ENCODE measurements at places on chromosomes 5 and 9.

DNA sequence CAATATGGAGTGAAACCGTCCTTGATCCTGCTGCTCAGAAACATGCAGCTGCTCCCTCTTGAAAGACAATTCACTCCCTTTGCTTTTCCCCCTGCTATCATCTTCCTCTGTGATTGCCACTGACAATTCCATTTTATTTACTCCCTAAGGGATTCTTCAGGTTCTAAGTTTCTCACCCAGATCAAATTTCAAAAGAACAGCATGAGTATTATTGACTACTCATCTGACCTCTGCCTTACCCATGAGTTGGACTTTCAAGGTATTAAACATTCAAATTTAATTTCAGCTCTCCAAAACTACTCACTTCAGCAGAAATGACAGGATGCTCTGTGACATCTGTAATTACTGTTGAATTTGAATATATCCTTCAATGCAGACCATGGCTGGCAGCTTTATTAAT lies 236.5 kb upstream of the HAPLN1 start:
- DNase-seq: no peak

DNA sequence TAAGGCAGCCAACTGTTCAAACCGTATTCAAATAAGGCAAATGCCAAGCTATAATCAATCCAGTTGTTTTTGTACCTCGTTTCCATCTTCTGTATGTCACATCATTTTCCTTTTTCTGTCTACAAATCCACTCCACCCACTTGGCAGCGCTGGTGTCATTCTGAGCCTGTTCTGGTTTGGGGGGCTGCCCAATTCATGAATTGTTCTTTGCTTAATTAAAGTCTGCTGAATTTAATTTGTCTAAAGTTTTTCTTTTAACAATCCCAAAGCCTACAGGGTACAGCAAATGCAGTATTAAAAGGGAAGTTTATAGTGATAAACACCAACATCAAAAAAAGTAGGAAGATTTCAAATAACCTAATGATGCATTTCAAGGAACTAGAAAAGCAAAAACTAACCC lies 93.3 kb downstream of the GTF3C4 start:
- no peak for DNase-seq

DNA sequence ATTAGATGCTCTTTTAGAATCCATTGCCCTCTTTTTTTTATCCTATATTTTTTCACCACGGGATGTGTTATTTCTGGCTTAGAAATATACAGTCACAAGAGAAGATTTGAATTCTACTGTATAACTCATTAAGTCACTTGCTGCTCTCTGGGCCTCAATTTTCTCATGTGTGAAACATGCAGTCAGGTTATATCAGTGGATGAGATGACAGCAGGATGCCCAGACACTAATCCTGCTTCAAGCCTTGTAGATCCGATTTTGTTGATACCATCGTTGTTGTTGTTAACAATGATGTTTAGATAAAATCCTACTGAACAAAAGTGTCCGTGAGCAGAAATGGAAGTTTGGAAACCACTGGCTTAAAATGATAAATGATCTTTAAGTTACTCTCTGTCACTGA lies 421.9 kb upstream of the DMAC1 start:
- no peak for DNase-seq

DNA sequence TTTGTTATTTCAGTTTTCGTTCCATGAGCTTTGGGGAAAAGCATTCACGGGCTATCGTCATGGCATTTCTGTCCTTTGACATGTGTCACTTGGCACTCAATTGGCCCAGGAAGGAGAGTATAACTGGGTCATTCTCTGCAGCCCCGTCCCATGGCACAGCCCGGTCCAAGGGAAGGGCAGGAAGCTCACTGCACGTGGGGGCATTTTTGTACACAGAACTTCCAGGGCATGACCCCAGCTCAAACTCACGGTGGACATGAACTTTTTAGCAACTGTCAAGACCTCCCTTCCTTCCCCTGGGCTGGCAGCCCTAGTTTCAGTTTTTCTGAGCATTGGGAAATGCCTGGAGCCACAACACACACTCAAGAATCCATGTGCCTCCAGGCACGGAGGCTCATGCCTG lies 161.6 kb upstream of the PANK3 start:
- DNase-seq: no peak

GRCh38 chr5:67435032-67435431 lies 238.4 kb upstream of the CD180 start:
- DNase-seq: no peak

- DNase-seq: no peak
These were observed 97.7 kb downstream of the NPR3 start for GRCh38 chr5:32808783-32809182.

- no peak for DNase-seq
These were observed 167.7 kb downstream of the TARS1 start for GRCh38 chr5:33608344-33609041.

- DNase-seq: no peak
These were observed 13.9 kb downstream of the NEK6 start for GRCh38 chr9:124271660-124272059.

GRCh38 chr9:893843-894420 lies 52.4 kb downstream of the DMRT1 start:
- peak; percentile 31 for DNase-seq

- no peak for DNase-seq
These were observed 13.6 kb upstream of the MAST4 start for GRCh38 chr5:66582499-66583165.

- DNase-seq: no peak
These were observed 97.9 kb downstream of the CRB2 start for GRCh38 chr9:123453831-123454321.

GRCh38 chr9:22237497-22238363 lies 208.9 kb upstream of the DMRTA1 start:
- DNase-seq: no peak

GRCh38 chr9:78132701-78133058 lies 101.1 kb upstream of the GNAQ start:
- DNase-seq: no peak

DNA sequence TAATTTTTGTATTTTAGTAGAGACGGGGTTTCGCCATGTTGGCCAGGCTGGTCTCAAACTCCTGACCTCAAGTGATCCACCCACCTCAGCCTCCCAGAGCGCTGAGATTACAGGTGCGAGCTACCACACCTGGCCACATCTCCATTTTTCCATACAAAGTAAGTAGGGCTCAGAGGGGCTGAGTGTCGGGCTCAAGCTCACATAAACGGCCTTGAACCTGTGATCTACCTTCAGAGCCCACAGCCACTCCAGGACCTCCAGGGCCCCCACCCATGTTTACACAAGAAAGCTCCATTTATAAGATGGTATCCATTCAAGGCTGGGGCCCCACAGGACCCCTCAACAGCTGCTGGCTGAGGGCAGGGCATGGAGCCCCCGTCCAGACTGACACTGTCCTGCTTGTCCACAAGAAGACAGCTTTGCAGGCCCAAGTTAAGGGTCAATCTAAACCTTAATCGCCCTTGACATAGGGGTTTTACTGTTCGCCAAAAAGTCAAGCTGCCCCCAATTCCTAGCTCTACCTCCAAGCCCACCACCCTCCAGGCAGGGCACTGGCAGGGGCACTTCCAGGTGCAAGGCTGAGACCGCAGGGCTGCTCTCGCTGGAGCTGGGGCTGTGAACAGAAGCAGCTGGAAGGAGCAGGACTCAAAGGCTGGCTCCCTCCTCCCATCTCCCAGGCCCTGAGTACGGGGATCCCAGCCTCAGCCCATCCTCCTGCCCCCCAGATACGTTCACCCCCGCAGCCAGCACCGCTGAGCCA lies 18.9 kb downstream of the FAM78A start:
- DNase-seq: no peak

DNA sequence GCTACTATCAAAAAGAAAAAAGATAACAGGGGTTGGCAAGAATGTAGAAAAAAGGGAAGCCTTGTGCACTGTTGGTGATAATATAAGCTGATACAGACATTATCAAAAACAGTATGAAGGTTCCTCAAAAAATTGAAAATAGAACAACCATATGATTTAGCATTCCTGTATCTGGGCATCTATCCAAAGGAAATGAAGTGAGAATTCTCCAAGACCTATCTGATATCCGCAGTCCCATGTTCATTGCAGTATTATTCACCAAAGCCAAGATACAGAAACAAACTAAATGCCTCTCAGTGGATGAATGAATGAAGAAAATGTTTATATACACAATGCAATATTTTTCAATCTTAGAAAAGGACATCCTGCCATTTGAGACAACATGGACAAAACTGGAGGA lies 1943.3 kb downstream of the MAT2B start:
- DNase-seq: no peak

- DNase-seq: no peak
These were observed 127.2 kb downstream of the OLFM1 start for GRCh38 chr9:135214706-135215105.

GRCh38 chr5:124747791-124748686 lies 1.6 kb upstream of the ZNF608 start:
- DNase-seq: no peak

GRCh38 chr5:95153511-95153910 lies 131.4 kb downstream of the MCTP1 start:
- no peak for DNase-seq

GRCh38 chr9:79765466-79765865 lies 193.7 kb downstream of the TLE4 start:
- DNase-seq: no peak

GRCh38 chr5:134968055-134968454 lies 348 bp downstream of the CATSPER3 start:
- DNase-seq: no peak

DNA sequence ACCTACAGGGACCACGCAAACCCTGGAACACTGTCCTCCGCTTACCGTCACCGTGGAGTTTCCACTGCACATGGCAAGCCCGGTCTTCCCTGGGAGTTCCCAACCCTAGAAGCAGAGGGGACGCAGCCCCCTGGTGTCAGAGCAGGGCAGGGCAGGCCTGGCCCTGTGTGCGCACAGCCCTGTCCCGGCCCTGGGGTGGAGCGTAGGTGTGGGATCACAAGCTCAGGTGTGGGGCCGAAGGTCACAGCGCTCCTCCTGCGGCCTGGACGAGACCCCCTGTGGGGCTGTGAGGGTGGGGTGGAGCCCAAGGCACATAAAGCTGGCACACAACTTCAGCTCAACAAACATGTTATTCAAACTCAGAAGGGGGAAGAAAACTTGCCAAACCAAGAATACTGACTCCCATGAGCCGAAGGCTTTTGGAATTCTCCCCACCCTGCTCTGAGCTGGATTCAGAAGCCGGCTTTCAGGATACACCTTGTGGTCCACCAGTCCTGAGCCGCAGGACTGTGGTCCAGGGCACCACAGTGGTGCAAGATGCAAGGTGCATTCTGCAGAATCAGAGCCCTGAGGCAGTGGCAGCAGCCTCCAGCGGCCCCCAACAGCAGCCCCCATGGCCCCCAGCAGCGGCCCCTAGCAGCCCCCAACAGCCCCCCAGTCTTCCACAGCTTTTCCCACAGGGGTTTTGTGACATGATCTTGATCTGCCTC lies 11.8 kb upstream of the EXOC3 start:
- DNase-seq: peak; percentile 68

- DNase-seq: no peak
These were observed 66.2 kb downstream of the EXOSC2 start for GRCh38 chr9:130759738-130760137.

GRCh38 chr9:83981126-83981871 lies 694 bp downstream of the RMI1 start:
- DNase-seq: no peak

DNA sequence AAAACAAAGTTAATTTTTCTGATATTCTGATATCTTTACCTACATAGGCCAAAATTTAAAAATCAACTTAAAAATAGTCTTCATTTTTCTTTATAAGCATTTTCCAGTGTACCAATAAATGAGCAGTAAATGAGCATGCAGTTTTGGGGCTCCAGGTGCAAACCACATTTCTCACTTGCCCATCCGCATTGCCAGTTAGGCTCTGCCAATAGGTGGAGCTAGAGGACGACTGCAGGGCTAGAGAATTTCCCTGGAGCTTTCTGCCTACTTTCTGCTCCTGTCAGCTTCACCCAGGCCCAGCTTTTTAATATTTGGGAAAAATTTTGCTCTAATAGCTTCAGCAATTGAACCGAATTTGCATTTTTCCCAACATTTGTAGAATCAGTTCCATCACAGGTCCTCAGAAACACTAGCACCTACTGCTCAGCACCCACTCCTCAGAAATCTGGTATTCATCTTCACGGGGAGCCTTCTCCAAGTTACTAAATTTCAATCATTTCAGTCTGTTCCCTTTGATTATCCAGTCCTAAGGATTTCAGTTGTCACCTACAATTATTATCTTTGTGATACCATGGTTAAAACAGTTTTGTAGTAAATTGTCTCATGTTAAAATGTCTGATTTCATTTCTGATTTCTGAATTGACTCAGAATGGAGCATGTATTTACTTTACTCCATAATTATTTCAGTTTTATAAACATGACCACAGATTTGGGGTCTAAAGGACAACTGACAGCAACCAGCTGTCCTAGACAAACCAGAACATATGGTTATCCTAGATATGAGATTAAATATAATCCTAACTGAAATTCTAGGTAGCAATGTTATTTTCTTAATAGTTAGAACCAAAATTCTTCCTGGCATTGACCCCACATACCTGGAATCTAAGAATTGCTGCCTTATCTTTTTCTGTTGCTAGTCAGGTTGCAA lies 104.6 kb upstream of the FAM174A start:
- DNase-seq: peak; percentile 29

- DNase-seq: no peak
These were observed 159.2 kb upstream of the ALDH1B1 start for GRCh38 chr9:38233343-38233742.

DNA sequence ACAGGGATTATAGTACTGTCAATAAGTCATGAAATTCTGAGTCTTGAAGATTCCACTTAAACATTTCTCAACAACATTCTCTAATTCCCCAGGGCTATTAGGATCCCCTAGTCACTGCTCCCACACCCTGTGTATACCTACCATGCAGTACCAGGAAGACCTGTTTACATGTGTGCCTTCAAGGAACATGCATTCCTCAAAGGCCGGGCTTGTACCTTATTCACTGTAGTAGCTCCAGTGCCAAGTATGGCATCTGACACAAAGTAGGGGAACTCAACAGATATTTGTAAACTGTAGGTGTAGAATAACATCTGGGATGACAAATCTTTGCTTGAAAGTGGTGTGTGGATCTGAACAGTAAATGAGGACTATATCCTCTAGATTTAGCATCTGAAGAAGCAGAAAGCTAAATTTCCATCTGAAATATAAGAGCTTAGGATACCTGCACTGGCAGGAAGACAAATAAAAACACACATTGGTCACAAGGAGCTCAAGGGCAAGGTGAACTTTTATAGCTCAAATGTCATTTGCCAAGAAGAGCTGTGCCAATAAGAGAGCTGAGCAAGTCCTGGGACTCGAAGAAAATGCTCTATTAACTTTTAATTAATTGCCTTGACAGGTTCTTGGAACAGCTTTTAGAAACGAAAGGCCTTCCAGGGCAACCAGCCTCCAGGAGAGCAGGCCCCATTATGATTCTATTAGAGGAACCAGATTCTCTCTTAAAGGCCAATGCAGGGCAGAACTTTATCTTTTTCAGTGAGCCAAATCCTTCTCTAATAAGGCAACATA lies 52.3 kb upstream of the MYOT start:
- no peak for DNase-seq
